ENCODE measurements at places on chromosomes 4 and X. TPM values are rescaled to one million over a fixed set of nuclear protein-coding genes. Genes with fewer than 3 reads are reported as not detected.

The UCP1 gene
- not detected for total RNA-seq

The ARHGAP6 gene
- not detected for total RNA-seq

The CXCL6 gene
- total RNA-seq: not detected

The PRDM8 gene
- total RNA-seq: 0.29 TPM

The TEC gene
- 3.4 TPM for total RNA-seq

The FHDC1 gene
- 0.12 TPM for total RNA-seq

The METAP1 gene
- 70.1 TPM for total RNA-seq

The FAM133A gene
- total RNA-seq: not detected

The ADH1A gene
- total RNA-seq: not detected

The IL13RA1 gene
- 1.9 TPM for total RNA-seq
